ENCODE measurements at places on chromosomes 1 and 21. TPM values are rescaled to one million over a fixed set of nuclear protein-coding genes. Genes with fewer than 3 reads are reported as not detected.

- no peak overlapping the region for H3K4me3 ChIP-seq
- peaks cover 15% of the 10 kb centered on the region for H3K4me1 ChIP-seq
- H3K27ac ChIP-seq: no peak overlapping the region
These were observed 65.6 kb upstream of the ETS2 start for GRCh38 chr21:38740090-38740489.

The FMN2 gene
- 2.4 TPM for total RNA-seq

GRCh38 chr1:6745073-6745472 is 40.2 kb upstream of the CAMTA1 start:
- no peak overlapping the region for H3K4me3 ChIP-seq
- H3K27ac ChIP-seq: no peak overlapping the region
- no peak for DNase-seq
- H3K36me3 ChIP-seq: no peaks in the 10 kb centered on the region
- peaks cover 27% of the 10 kb centered on the region for H3K27me3 ChIP-seq

The LCE1C gene
- not detected for total RNA-seq

DNA sequence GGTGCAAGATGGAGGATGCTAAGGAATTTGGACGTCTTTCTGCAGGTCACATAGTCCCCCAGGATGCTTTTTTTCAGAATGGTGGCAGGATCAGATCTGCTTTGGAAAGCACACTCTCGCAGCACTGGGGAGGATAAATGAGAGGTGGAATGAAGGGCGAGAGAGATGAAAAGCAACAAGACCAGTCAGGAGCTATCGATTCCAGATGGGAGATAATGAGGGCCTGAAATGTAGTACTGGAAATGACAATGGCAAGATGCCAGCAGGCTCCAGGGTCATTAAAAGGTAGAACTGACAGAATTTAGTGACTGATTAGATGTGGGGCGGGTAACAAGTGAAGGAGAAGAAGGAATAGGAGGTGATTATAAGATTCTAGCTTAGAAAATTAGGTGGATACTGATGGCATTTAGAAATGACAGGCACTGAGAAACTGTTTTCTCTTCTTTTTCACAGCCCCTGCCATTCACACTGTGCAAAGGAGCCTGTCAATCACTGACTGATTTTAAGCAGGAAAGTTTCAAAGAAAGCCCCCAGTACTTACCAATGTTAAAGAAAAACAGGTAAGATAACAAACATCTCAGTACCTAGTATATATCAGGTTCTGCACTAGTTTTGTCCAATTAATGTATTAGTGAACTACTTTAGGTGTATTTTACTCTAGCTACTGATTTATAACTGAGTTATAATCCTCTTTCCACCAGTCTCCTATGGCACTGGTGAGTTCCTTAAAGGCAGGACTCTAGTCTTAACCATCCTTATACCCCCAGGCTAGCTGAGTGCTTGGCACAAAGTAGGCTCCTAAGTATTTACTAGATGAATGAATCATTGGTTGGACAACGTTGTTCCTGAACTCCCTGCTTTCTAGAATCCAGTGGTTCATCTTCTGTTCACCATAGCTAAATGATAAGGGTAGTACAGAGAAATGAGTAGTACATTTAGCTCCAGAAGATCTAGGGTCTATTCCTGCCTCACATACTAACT is 9.2 kb downstream of the PIGM start:
- DNase-seq: no peak
- peaks cover 6% of the 10 kb centered on the region for H3K27me3 ChIP-seq
- peak overlapping the region; percentile 32 for H3K4me3 ChIP-seq
- H3K36me3 ChIP-seq: no peaks in the 10 kb centered on the region
- H3K4me1 ChIP-seq: peaks cover 16% of the 10 kb centered on the region

DNA sequence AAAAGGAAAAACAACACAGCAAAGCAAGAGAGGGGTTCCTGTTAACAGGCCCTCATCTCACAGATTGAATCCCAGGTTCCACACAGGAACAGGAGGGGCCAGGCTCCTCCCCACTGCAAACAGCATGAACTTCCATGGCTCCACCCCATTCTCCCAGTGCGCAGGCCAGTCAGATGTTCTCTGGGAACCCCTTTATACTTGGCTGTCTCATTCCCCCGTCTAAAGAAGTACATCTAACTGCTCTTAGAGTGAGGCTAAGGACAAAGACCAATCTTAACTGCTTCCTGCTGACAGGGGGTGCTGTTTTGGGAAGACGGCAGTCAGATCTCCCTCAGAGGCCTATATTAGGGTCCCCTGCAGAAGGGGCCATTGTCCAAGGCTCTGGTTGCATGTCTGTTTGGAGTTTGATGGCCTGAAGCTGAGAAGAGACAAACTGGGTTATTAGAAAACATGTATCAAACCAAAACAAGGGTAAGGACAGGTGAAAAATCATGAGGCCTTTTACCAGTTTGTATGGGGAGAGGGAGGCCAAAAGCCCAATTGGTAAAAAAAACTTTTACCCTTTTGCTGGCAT is 10.5 kb upstream of the NASP start:
- DNase-seq: no peak
- peaks cover 5% of the 10 kb centered on the region for H3K4me1 ChIP-seq
- no peak overlapping the region for H3K27ac ChIP-seq
